ENCODE measurements at places on chromosomes 6 and 20.

DNA sequence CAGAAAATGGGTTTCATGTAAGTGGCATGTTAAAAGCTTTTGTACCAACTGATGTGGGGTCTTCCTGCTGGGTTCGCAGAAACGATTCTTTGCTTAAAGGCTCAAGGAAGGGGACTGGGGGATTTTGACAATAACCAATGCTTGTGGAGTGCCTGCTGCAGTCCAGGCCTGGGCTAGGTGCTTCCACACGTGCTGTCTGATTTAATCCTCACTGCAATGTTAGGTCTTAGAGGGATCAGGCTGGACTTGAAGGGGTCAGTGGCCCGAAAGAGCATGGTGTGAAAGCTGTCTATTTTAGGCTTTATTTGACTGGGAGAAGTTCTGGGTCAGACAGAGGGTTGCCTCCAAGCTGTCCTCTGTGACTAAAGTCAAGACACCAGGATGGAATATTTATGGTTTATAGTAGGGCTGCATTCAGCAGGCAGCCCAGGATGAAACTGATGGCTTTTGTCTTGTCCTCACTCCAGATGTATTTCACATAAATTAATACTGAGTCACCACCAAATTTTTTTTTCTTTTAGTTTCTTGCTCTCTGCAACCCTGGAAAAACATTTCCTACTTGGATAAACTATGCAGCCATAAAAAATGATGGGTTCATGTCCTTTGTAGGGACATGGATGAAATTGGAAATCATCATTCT is 219.1 kb downstream of the ZMYND8 start:
- no peak for DNase-seq

- DNase-seq: no peak
Measured at GRCh38 chr6:39787322-39787721, 4.9 kb upstream of the DAAM2 start.

GRCh38 chr6:138833816-138834539 is 38.1 kb downstream of the ECT2L start:
- DNase-seq: no peak

GRCh38 chr6:135141728-135142127 is 39.4 kb upstream of the MYB start:
- DNase-seq: no peak

DNA sequence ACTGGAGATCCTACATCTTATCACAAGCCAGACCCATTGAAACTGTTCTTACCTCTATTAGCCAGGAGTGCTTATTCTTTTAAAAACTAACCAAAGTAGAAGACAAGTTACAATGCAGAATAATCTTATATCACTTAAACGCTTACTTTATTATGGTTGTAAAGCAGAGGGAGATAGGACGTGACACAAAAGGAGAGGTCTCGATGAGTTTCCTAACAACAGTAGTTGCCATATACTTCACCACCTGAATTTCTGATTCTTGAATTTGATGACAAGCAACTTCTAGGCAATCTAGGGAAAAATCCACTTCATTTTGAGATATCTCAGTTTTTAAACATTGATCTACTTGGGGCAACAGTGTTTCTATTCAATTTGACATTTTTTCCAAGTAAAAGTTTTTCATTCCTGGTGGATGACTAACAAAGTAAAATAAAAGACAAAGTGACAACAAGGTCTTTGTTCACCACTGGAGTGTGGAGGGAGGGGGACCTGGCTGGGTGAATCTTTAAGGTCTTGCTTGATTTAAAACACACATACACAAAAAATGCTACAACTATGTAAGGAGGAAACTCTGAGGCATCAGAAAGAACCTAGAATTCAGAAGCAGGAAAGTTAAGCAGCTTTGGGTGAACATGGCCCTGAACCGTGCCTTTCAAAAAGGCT is 110.9 kb downstream of the SMLR1 start:
- DNase-seq: no peak

GRCh38 chr20:58584881-58585752 is 66.0 kb upstream of the STX16 start:
- DNase-seq: no peak

- no peak for DNase-seq
Measured at GRCh38 chr20:33062105-33062824, 8.6 kb downstream of the BPIFB3 start.

Measured in stimulated activated CD4-positive, alpha-beta T cell treated with anti-CD3 and anti-CD28 coated beads, Interleukin-2, amount 100 ng/mL, for 4 hours (primary cell).